ENCODE measurements at places on chromosomes 13 and 19.

GRCh38 chr19:35991731-35992450 lies 3.1 kb upstream of the SDHAF1 start:
- DNase-seq: no peak

DNA sequence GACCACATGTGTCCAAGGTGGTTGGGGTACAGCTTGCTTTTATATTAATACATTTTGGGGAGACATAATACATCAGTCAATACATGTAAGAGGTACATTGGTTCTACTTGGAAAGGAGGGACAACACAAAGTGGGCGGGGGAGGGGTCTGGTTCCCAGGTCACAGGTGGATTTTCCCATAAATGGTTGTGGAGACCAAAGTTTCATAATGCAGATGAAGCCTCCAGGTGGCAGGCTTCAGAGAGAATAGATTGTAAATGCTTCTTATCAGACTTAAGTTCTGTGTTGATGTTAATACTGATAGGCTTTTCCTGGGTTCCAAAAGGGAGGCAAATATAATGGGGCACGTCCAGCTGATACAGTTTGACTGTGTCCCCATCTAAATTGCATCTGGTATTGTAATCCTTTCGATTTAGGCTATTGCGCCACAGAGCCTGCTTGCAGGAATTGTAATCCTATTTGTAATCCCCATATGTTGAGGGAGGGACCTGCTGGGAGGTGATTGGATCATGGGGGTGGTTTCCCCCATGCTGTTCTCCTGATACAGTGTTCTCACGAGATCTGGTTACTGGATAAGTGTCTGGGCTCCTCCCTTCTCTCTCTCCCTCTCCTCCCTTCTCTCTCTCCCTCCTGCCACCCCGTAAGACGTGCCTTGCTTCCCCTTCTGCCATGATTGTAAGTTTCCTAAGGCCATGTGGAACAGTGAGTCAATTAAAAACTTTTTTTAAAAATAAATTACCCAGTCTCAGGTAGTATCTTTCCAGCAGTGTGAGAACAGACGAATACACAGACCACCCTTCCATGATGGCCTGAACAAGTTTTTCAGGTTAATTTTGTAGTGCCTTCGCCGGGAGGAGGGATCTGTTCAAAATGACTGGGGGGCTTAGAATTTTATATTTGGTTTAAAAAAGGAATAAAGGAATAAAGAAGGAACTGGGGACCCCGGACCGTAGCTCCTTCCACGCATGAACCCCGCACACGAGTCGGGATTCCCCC lies 44.9 kb downstream of the ZNF823 start:
- no peak for DNase-seq

DNA sequence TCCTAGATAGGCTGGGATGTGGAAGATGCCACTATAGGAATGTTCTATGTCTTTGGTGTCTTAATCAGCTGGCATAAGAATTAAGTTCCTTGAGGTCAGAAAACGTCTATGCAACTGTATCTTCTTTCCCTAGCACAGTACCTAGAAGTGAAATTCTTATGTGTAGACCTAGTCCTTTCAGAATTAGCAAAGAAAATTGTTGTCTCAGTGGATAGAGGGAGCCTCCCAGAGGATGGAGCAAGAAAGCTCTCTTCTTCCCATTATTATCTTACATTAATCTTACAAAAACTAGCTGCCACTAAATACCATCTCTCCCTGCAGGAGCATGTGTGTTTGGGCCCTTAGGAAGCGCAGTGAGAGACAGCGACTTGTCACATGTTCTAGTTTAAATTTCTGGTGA lies 11.6 kb downstream of the CLDN10 start:
- DNase-seq: no peak

GRCh38 chr19:39498798-39499642 lies at the start of gene DLL3:
TSS of gene DLL3 (plus strand) at chr19:39498947. CDS start at chr19:39498975, 28 bp downstream.
- DNase-seq: no peak

DNA sequence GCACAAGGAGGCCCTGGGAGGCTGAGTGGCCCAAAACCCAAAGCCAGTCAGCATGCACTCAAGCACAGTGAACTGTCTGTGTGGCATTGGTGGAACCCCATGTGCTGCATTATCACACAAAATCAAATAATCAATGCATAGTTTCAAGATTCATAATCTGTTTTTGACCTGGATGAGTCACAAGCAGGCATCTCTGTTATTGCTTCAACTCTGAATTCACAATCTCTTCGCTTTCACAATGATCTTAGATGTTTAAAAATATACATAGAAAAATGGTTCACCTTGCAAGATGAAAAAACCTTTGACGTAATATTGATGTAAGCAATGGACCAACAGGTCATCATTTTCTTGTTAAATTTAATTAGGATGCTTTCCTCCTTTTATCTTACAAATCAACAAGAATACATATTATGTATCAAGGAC lies 455.4 kb downstream of the IRS2 start:
- DNase-seq: no peak

DNA sequence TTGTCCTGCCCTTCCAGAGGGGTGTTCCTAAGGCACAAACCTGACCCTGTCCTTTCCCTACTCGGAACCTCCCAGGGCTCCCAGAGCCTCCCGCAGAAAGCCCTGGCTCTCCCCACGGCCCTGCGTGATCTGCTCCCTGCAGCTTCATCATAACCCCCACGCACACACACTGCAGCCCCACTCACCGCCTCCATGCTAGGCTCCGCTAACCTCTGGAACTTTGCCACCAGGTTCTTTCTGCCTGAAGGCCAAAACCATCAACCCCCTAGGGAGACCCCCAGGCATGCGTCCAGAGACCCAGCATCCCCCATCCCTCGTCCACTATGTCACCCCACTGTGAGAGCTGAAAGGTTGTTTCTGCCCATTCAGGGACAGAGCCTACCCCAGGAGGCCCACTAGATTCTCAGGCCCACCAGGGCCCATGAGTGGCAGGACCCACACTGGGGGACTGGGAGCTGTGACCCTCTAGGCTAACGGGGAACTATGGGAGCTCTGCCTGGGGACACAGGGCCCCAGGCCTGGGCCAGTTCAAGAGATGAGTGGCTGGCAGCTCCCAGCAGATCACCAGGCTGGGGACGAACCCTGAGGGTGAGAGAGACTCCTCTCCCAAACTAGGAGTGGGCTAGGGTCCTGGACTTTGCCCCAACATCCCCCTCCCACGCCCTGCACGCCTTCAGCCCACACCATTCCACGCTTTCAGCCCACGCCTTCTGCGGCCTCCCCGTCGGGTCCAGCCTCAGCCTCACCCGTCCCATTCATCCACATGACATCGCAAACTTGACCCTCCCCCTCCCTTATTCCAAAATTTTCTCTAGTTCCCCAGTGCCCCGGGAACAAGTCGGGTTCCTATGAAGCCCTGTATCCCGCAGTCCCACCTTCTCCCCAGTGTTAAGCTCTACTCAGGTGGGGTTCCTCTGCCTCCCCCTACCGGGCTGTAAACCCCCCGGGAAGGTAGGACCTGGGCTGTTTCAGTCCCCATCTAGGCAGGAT lies 33.2 kb upstream of the PNMA8B start:
- DNase-seq: no peak

DNA sequence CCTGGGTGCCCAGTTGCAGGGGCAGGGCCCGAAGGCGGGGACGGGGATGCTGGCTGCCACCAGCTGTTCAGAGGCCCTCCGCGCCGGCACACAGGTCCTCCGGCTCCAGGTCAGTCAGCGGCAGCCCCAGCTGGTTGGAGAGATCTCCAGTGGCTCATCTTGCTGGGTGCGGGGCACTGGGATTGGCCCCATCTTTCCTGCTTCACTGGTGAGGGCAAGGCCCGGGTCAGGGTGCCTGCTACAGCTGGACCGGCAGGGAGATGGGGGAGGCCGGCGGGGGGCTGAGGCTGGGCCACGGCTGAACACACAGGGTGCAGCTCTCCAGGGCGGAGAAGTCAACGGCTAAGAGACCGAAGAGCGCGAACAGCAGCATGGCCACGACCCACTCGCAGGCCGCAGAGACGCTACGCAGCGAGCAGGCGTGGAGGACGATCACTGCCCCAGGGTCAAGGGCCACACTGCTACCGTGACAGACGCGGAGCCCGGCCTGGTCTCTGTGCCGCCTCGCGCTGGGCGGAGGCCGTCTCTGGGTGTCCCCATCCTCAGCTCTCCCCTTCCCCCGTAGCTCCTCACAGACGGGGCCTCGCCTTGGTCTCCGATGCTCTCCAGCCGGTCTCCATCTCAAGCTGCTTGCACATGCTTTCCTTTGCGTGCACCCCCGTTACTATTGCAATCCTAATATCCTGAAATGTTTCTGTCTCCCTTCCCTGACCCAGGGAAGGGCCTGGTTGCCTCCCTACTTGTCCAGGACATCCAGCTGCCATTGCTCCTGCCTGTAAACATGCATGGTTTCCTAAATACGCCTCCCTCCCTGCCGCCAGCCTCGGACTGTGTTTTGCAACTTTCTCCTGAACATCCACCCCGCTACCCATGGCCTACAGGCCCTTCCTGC lies 12.3 kb downstream of the TMEM150B start:
- no peak for DNase-seq

GRCh38 chr19:4742723-4743646 lies 19.3 kb upstream of the DPP9 start:
- DNase-seq: peak; percentile 75

DNA sequence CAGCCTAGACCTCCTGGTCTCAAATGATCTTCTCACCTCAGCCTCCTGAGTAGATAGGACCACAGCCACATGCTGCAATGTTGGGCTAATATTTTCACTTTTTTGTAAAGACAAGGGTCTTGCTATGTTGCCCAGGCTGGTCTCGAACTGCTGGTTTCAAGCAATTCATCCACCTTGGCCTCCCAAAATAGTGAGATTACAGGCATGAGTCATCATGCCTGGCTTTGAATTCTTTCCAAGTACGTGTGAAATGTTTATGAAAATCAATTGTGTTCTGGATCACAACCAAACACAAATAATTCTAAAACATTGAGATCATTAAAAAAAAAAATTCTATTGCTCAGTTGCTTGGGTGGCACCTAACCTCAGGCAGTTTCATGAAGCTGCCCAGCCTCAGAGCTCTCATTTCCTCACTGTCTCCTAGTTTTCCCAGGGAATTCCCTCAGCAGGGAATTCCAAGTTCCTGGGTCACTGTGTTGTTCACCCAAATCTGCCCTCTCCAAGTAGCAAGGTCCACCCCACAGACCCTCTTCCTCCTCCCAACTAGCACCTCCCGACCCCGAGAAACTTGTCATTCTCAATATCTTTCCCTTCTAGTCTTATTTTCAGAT lies 44.8 kb downstream of the ING1 start:
- DNase-seq: no peak

- no peak for DNase-seq
Measured at GRCh38 chr13:73169971-73170370, 111.2 kb downstream of the KLF5 start.

- DNase-seq: no peak
Measured at GRCh38 chr19:58535857-58536256, 8.0 kb upstream of the TRIM28 start.

DNA sequence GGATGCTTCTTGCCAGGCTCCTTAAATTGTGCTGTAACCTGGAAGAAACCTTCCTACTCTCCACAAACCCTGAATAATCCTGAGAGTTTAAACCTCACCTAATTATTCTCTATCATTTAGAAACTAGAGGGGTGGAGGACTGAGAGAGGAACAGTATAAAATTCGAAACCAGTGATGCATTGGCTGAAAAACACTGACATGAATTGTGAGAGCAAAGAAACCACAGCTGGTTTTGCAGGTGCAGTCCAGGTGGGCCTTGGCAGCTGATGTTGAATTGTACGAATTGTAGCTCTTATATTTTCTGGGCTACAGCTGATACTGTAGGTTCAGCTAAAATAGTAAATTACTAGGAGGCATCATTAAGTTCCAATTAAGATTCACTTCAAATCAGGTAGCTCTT lies 227.0 kb upstream of the SLITRK5 start:
- no peak for DNase-seq

- DNase-seq: no peak
Measured at GRCh38 chr19:55552620-55553019, 7.3 kb upstream of the SBK3 start.

DNA sequence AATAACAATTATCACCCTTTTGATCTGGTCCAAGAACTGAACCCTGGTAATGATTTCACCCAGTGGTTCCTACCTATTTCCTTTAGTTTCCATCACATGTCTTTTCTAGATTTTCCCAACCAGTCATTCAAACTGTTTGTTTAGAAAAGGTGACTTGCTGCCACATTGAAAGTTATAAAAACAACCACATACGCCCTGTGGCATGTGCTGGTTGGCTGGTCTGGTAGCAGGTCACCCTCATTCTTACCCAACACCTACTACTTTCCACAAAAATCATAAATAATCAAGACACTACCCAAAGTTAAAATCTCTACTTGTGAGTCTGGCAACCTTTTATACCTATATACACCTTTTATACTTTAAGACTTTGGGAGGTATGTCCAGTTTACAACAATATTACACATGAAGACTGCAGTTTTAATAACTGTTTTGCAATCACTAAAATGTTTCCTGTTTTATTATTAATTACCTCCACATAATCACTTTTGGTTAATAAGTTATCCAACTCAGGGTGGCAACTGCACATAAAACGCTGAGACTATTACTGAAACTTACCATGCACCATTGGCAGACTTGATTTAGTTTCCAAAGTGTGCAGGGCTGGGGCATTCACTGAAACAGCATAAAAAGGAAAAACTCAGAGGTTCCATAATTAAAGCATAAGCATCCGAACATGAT lies 38.9 kb downstream of the DZIP1 start:
- no peak for DNase-seq
